ENCODE measurements at places on chromosomes 3 and 15. TPM values are rescaled to one million over a fixed set of nuclear protein-coding genes. Genes with fewer than 3 reads are reported as not detected.

DNA sequence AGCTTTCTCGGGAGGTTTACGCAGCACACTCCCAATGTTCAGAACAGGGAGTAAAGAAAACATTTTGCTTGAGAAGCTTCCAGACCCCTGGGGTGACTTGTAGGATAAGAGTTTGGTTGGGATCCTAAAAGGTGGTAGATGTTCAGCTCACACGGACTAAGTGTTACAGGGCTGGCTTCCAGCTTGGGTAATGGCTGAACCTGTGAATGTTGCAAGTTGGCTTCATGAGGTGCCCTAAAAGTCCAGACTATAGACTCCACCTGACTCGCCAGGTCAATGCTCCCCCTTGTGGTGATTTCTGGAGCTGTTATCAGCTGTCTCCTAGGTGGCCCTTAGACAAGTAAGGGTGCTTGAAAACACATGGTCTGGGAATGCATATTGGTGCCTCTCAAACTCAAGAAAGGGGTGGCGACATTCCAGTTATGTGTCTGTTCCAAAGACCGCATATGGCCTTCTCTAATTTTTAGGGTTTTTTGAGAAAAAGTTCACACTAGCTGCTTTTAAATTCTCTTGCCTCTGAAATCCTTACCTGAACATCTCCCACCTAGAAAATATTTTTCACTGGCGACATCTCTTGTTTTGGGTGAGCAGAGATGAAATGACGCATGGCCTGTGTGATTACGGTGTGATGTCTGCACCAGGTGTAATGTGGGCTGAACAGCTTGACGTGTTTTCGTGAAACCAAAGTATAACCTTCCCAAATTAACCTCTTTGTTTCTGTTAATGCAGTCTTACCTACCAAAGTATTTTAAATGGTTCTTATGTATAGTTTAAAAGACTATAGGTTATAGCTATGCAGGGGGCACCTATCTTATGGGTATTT is 175.7 kb upstream of the KBTBD8 start:
- H3K4me1 ChIP-seq, result no peaks in the 10 kb centered on the region
- H3K27ac ChIP-seq, result no peak overlapping the region
- peaks cover 16% of the 10 kb centered on the region for H3K27me3 ChIP-seq
- H3K36me3 ChIP-seq, result no peaks in the 10 kb centered on the region
- no peak overlapping the region for H3K4me3 ChIP-seq
- DNase-seq, result peak; percentile 54

The ABI3BP gene
- total RNA-seq, result 16.8 TPM

- DNase-seq, result no peak
- H3K4me1 ChIP-seq, result no peaks in the 10 kb centered on the region
- peaks cover 5% of the 10 kb centered on the region for H3K27me3 ChIP-seq
- H3K27ac ChIP-seq, result no peak overlapping the region
Measured at GRCh38 chr3:51896607-51897305, 6.4 kb downstream of the IQCF1 start.

DNA sequence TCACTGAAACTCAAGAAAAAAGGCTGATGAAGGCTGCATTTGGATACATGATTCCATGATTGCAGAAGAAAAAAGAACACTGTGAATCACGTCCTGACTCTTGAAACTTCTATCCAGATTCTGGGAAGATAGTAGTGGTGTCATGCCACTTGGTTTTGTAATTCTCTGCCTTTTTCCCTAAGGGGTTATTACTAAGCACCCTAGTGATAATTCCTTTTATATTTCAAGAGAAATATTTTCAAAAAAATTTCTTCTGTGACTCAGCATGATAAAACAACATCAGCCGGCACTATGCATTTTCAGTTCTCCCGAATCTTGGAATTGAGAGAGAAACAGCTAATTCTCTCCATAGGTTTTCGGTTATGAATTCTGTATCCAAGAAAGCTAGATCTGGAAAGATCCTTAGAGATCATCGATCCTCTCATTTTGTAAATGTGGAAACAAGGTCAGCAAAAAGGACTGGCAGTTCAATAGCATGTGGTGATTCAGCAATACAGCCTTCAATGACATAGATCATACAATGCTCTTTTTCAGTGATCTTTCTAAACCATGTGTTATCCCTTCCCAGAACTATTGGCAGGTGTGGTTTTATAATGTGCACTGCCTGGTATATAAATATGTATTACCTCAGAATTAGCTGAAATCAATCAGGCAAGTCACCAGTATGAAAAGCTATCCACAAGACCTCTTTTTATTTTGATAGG is 42.6 kb upstream of the TP63 start:
- no peaks in the 10 kb centered on the region for H3K36me3 ChIP-seq
- peak overlapping the region; percentile 58 for H3K4me3 ChIP-seq
- DNase-seq, result peak; percentile 93
- H3K27ac ChIP-seq, result peak overlapping the region; percentile 80

GRCh38 chr15:39028069-39028468 is 463.5 kb upstream of the RASGRP1 start:
- H3K4me3 ChIP-seq, result no peak overlapping the region
- no peaks in the 10 kb centered on the region for H3K27me3 ChIP-seq
- H3K4me1 ChIP-seq, result peaks cover 20% of the 10 kb centered on the region

The LRIG1 gene
- 10.0 TPM for total RNA-seq

The BTLA gene
- not detected for total RNA-seq

The SPINK8 gene
- total RNA-seq, result not detected

- no peak overlapping the region for H3K4me3 ChIP-seq
- H3K4me1 ChIP-seq, result no peaks in the 10 kb centered on the region
- H3K36me3 ChIP-seq, result no peaks in the 10 kb centered on the region
- no peaks in the 10 kb centered on the region for H3K27me3 ChIP-seq
- H3K27ac ChIP-seq, result no peak overlapping the region
Measured at GRCh38 chr3:126870608-126871210, 112.2 kb upstream of the PLXNA1 start.

The PLSCR4 gene
- total RNA-seq, result 51.2 TPM

DNA sequence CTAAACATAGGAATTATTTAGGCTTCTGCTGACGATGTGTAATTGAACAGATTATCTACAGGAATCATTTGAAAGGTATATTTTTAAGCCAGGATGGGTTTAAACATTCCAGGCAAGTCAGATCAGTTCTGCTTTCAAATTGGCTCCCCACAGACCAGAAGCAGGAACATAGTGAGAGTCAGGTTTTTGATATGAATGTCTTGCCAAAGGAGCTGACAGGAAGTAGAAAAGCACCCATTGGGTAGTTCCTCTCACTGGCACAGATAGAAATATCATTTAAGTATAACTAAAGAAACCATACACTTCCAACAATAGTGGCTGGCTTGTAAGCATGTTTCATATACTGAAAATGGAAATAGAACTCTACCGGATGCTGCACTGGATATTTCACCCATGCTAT is 95.2 kb downstream of the CLDN1 start:
- no peak overlapping the region for H3K4me3 ChIP-seq
- H3K4me1 ChIP-seq, result peaks cover 17% of the 10 kb centered on the region
- no peaks in the 10 kb centered on the region for H3K27me3 ChIP-seq
- H3K27ac ChIP-seq, result no peak overlapping the region

The CADPS gene
- total RNA-seq, result 11.4 TPM

The SLC51A gene
- total RNA-seq, result not detected

DNA sequence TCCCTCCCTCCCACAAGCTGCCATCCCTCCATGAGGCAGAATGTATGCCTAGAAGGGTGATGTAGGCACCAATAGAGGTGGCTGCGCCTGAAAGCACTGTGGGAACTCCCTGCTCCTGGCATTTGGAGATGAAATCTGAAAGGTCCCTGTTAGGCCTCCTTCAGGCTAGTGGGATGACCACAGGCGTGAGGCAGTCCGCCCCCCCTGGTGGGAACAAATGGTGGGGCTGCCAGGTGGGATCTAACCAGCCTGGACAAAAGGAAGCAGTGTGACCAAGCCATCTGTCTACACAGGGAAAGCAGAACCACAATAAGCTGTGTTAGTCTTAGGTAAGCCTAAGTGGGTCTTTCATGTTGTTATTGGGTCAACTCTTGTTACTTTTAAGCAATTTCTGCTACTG is 25.3 kb downstream of the IL5RA start:
- H3K27me3 ChIP-seq, result no peaks in the 10 kb centered on the region
- no peak for DNase-seq
- H3K4me1 ChIP-seq, result no peaks in the 10 kb centered on the region

- H3K36me3 ChIP-seq, result no peaks in the 10 kb centered on the region
- H3K4me1 ChIP-seq, result no peaks in the 10 kb centered on the region
- H3K27ac ChIP-seq, result no peak overlapping the region
- no peak overlapping the region for H3K4me3 ChIP-seq
- H3K27me3 ChIP-seq, result peaks cover 50% of the 10 kb centered on the region
Measured at GRCh38 chr15:66085128-66085527, 168.4 kb downstream of the MEGF11 start.

DNA sequence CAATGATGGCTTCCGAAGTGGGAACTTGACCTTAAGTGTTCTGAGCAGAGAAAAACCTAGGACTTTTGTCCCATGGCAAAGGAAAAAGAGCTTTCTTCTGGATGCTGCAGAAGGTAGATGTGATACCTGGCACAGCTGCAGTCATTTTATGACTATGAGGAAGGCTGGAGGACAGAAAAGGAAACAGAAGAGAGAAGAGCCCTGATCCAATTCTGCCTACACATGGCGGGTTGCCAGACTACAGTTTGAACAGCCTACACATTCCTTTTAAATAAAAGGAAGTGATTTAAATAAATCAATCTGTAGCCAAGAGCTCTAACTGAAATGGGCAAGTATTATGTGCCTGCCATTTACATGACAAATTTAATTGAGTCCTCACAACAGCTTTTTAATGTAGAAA is 43.6 kb upstream of the CHRNB4 start:
- H3K27ac ChIP-seq, result no peak overlapping the region
- DNase-seq, result no peak
- no peaks in the 10 kb centered on the region for H3K36me3 ChIP-seq
- H3K4me3 ChIP-seq, result no peak overlapping the region
- no peaks in the 10 kb centered on the region for H3K4me1 ChIP-seq

The PRSS50 gene
- not detected for total RNA-seq

GRCh38 chr3:22886439-22887068 is 316.6 kb upstream of the UBE2E2 start:
- H3K4me1 ChIP-seq, result no peaks in the 10 kb centered on the region
- H3K27me3 ChIP-seq, result peaks cover 2% of the 10 kb centered on the region
- H3K36me3 ChIP-seq, result no peaks in the 10 kb centered on the region
- H3K4me3 ChIP-seq, result no peak overlapping the region
- H3K27ac ChIP-seq, result no peak overlapping the region
- no peak for DNase-seq

- H3K4me1 ChIP-seq, result peaks cover 19% of the 10 kb centered on the region
- no peaks in the 10 kb centered on the region for H3K27me3 ChIP-seq
- H3K36me3 ChIP-seq, result no peaks in the 10 kb centered on the region
- no peak overlapping the region for H3K27ac ChIP-seq
- DNase-seq, result peak; percentile 39
Measured at GRCh38 chr3:126213379-126214028, 33.1 kb upstream of the ALDH1L1 start.

DNA sequence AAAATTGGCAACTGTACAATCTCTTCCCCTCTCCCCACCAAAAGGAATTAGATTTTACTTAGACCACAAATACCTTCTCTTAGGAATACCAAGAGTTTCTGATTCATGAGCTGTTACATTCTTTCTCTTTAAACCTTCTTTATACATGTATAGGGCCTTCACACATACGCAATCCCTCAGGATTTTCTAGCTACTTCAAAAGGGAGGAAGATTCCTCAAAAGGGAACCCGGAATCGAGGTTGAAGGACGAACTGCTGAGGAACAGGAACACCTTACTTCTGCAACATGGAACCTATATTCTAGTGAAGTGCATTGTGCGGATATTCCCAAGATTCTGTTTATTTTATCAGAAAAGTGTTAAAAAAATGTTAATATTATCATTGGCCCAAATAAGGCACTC is 52.3 kb downstream of the GABRB3 start:
- no peaks in the 10 kb centered on the region for H3K36me3 ChIP-seq
- no peaks in the 10 kb centered on the region for H3K4me1 ChIP-seq
- no peak for DNase-seq
- H3K27ac ChIP-seq, result no peak overlapping the region

DNA sequence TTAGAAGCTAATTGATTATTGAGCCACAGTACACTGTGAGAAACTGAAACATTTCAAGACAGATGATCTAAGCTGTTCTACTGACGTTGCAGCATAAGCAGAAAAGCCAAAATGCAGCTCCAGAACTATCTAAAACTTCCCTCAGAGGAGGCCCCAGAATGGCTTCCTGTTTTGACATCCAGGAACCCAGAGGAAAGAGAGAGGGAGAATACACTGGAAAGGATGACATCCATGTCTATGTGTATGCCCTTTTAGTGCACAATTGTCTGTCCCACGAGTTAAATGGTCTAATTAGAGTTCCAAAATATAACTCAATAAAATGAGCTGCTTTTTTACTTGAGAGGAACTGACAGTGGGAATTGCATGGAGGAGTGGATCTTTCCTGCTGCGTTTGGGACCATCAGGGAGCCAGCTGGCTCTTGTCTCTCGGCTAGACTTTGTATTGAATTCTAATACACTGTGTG is 688.1 kb downstream of the ZNF385D start:
- no peak overlapping the region for H3K4me3 ChIP-seq
- 0 out of 2 replicates have a peak, but pooled peaks cover 5% of the 10 kb centered on the region for H3K4me1 ChIP-seq
- H3K36me3 ChIP-seq, result no peaks in the 10 kb centered on the region
- no peaks in the 10 kb centered on the region for H3K27me3 ChIP-seq
- DNase-seq, result peak; percentile 33

The PLA2G4B gene
- total RNA-seq, result 1.4 TPM

The GRK7 gene
- not detected for total RNA-seq

The TMEM207 gene
- not detected for total RNA-seq

- no peak for DNase-seq
- H3K27me3 ChIP-seq, result no peaks in the 10 kb centered on the region
- no peaks in the 10 kb centered on the region for H3K36me3 ChIP-seq
Measured at GRCh38 chr3:49434731-49435130, 5.6 kb upstream of the NICN1 start.

DNA sequence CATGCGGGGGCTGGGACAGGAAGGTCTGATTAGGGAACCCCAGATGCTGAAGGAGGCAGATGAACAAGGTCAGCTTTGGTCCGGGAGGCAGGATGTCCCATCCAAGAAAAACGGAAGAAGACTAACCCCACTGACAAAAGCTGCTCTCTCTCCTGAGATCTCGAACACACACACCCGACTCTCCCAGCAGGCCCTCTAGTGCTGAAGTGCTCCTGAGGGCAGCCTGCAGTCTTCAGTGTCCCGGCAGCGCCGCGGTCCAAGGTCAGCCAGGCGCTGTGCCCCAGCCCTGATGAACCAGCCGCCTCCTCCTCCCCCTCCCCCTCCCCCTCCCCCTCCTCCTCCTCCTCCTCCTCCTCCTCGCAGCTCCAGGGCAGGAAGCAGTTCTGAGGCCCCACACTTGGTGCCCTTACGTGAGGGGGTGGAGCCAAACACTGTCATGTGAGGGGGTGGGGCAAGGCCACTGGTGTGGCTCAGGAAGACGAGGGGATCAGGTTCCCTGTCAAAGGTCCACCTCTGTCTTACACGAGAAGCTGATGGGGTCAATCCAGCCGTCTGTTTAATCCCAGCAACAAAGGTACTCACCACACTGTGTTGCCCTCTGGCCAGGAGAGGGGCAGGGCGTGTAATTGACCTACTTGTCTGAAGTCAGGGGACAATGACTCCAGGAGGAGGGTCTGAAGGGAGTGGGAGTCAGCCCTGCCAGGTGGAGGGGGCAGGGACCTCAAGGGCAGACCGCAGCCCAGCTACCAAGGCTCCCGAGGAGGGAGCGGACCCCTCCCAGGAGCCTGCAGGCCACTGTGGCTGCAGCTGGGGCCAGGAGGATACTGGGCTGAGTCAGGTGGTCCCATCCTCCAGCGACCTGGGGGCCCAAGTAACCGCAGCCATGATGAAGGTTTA is 34.3 kb downstream of the PRR23E start:
- H3K4me1 ChIP-seq, result peaks cover 5% of the 10 kb centered on the region
- no peak overlapping the region for H3K27ac ChIP-seq
- H3K4me3 ChIP-seq, result peak overlapping the region; percentile 60
- peak; percentile 54 for DNase-seq
- no peaks in the 10 kb centered on the region for H3K36me3 ChIP-seq

GRCh38 chr3:50166620-50167019 is 11.5 kb downstream of the SEMA3F start:
- H3K27me3 ChIP-seq, result no peaks in the 10 kb centered on the region
- no peaks in the 10 kb centered on the region for H3K36me3 ChIP-seq
- H3K4me1 ChIP-seq, result peaks cover 30% of the 10 kb centered on the region
- H3K4me3 ChIP-seq, result no peak overlapping the region
- no peak overlapping the region for H3K27ac ChIP-seq
